ENCODE measurements at places on chromosomes 16 and 17. TPM values are rescaled to one million over a fixed set of nuclear protein-coding genes. Genes with fewer than 3 reads are reported as not detected.

The SLC12A3 gene
- polyA plus RNA-seq = 0.26 TPM

DNA sequence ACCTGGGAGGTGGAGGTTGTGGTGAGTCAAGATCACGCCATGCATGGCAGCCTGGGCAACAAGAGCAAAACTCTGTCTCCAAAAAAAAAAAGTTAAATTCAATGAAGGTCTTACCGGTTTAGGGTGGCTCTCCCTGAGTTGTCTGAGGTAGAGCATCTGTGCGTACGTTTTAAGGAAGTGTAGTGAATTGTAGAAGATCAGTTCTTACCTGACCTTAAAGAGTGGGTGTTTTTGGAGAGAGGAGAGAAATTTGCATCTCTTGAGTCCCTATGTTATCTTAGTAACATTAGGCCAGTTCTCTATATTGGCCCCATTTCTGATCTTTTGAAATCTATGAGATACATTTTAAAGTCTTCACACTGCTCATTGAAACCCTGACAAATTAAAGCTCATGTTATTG is 56.2 kb downstream of the ELAC2 start:
- H3K27ac ChIP-seq = no peak overlapping the region
- DNase-seq = no peak
- H3K4me3 ChIP-seq = no peak overlapping the region
- H3K4me1 ChIP-seq = no peaks in the 10 kb centered on the region
- no peaks in the 10 kb centered on the region for H3K36me3 ChIP-seq

- no peaks in the 10 kb centered on the region for H3K36me3 ChIP-seq
- peaks cover 10% of the 10 kb centered on the region for H3K4me1 ChIP-seq
- peak overlapping the region; percentile 79 for H3K27ac ChIP-seq
- no peaks in the 10 kb centered on the region for H3K27me3 ChIP-seq
These were observed 12.7 kb upstream of the ALDOA start for GRCh38 chr16:30052671-30053372.

The TMUB2 gene
- 69.9 TPM for polyA plus RNA-seq

GRCh38 chr16:84986102-84986501 is 25.2 kb downstream of the ZDHHC7 start:
- H3K4me1 ChIP-seq = peaks cover 11% of the 10 kb centered on the region
- H3K4me3 ChIP-seq = no peak overlapping the region
- no peaks in the 10 kb centered on the region for H3K27me3 ChIP-seq
- no peak overlapping the region for H3K27ac ChIP-seq

DNA sequence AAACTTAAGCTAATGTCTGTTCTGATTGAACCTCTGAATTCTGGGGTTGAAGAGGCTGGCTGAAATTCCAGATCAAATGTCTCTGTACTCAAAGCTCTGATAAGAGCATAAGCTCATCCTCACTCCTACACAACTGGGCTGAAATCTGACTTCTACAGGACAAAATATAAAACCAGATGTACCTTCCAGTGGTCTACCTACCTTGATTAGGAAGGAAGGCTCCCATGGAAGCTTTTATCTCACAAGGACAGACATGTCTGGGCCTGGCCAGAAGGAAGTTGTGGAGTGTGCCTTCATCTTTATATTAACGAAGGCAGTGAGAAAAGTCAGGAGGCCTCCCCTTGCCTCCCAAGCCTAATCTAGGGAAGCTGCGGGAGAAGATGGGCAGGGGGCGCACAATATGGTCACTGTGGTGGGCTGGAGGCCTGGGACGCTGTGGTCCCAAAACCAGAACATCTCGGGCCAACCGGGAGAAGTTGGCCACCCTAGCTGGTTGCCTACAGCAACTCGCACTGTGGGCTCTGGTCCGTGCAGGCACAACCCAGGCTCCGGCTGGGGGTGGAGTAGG is 55.6 kb upstream of the LRRC37A3 start:
- peak overlapping the region; percentile 93 for H3K4me3 ChIP-seq
- no peaks in the 10 kb centered on the region for H3K36me3 ChIP-seq
- no peaks in the 10 kb centered on the region for H3K27me3 ChIP-seq

GRCh38 chr16:67482233-67482924 is 968 bp downstream of the AGRP start:
- peak overlapping the region; percentile 99 for H3K4me3 ChIP-seq
- no peak for DNase-seq
- no peaks in the 10 kb centered on the region for H3K27me3 ChIP-seq
- peak overlapping the region; percentile 85 for H3K27ac ChIP-seq

GRCh38 chr16:50437769-50438437 is 69.1 kb upstream of the BRD7 start:
- H3K4me3 ChIP-seq = no peak overlapping the region
- peaks cover 17% of the 10 kb centered on the region for H3K36me3 ChIP-seq
- H3K4me1 ChIP-seq = no peaks in the 10 kb centered on the region
- no peak for DNase-seq
- H3K27ac ChIP-seq = no peak overlapping the region

- H3K4me1 ChIP-seq = no peaks in the 10 kb centered on the region
- DNase-seq = no peak
- no peaks in the 10 kb centered on the region for H3K27me3 ChIP-seq
These were observed 433.3 kb downstream of the TOX3 start for GRCh38 chr16:52113533-52114183.
